ENCODE measurements at places on chromosomes 2 and 18.

GRCh38 chr18:62054929-62055498 is 131.8 kb downstream of the PIGN start:
- H3K27me3 ChIP-seq, result no peaks in the 10 kb centered on the region
- H3K36me3 ChIP-seq, result peaks cover 1% of the 10 kb centered on the region
- H3K4me1 ChIP-seq, result no peaks in the 10 kb centered on the region
- no peak overlapping the region for H3K4me3 ChIP-seq
- H3K27ac ChIP-seq, result no peak overlapping the region

GRCh38 chr2:141610564-141611175 is 520.1 kb downstream of the LRP1B start:
- H3K27ac ChIP-seq, result no peak overlapping the region
- no peak for DNase-seq
- no peaks in the 10 kb centered on the region for H3K4me1 ChIP-seq
- H3K27me3 ChIP-seq, result no peaks in the 10 kb centered on the region

GRCh38 chr2:200461846-200462710 is 47.8 kb downstream of the KCTD18 start:
- H3K4me3 ChIP-seq, result no peak overlapping the region
- H3K4me1 ChIP-seq, result no peaks in the 10 kb centered on the region
- no peak overlapping the region for H3K27ac ChIP-seq
- no peak for DNase-seq
- peaks cover 10% of the 10 kb centered on the region for H3K36me3 ChIP-seq
- H3K27me3 ChIP-seq, result no peaks in the 10 kb centered on the region

DNA sequence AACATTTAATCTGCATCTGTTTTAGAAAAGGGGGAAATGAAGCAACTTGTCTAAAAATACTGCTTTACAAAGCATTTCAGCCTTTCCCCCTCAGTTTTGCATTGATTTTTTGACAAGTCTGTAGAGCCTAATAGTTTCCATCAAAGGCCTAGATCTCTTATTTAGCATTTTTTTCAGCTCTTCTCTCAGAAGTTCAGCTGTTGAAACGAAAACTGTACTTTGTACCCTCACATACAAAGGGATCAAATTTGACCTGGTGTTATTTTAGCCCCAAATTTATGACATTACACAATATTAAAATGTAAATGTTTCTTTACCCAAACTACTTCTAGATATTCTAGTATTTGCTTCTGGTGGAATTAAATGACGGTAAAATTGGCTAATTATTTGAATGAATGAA is 13.0 kb downstream of the YPEL5 start:
- no peaks in the 10 kb centered on the region for H3K27me3 ChIP-seq
- H3K36me3 ChIP-seq, result peaks cover 13% of the 10 kb centered on the region
- peaks cover 4% of the 10 kb centered on the region for H3K4me1 ChIP-seq
- no peak overlapping the region for H3K4me3 ChIP-seq
- no peak overlapping the region for H3K27ac ChIP-seq

- H3K36me3 ChIP-seq, result peaks cover 5% of the 10 kb centered on the region
- H3K27me3 ChIP-seq, result no peaks in the 10 kb centered on the region
- H3K27ac ChIP-seq, result no peak overlapping the region
- H3K4me3 ChIP-seq, result no peak overlapping the region
- DNase-seq, result no peak
These were observed 41.5 kb downstream of the BIN1 start for GRCh38 chr2:127065299-127065939.

DNA sequence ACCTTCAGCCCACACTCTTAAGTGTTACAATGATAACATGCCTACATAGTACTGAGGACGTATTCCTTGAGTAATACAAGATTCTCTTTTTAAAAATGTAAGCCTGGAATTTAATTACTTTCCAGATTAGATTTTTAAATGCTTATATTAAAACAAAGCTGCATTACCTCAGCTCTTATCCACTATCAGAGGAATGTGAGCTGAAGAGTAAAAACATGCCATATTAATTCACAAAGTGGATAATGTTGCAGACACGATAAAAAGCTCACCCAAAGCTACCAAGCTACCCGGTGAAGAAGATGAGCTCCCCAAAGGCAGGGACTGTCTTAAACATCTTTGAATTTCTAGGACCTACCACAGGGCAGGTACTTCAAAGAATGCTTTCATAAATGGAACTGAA is 107.8 kb downstream of the NOL10 start:
- H3K4me1 ChIP-seq, result peaks cover 6% of the 10 kb centered on the region
- H3K27me3 ChIP-seq, result no peaks in the 10 kb centered on the region
- no peak overlapping the region for H3K27ac ChIP-seq
- no peak for DNase-seq
- H3K36me3 ChIP-seq, result peaks cover 17% of the 10 kb centered on the region

DNA sequence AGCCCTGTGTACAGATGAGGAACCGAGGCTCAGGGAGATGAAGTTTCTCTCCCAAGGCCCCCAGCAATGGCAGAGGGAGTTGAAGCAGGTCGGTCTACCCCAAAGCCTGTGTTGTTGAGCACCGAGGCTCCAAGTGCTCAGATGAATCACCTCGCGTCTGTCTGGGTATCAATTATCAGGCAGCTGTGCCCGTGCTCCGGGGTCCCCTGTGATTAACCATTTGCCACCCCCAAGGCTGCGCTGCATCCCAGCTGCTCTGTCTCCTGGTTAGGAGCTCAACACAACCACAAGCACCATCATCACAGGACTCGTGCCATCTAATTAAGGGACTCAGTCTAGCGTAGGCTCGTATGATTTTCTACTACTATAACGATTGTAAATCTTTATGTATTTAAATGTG is 27.1 kb downstream of the LIPG start:
- H3K27ac ChIP-seq, result no peak overlapping the region
- no peak overlapping the region for H3K4me3 ChIP-seq
- H3K4me1 ChIP-seq, result no peaks in the 10 kb centered on the region
- DNase-seq, result no peak

GRCh38 chr2:106175086-106175850 is 18.8 kb downstream of the UXS1 start:
- H3K27ac ChIP-seq, result no peak overlapping the region
- DNase-seq, result no peak
- H3K4me1 ChIP-seq, result peaks cover 8% of the 10 kb centered on the region
- H3K36me3 ChIP-seq, result no peaks in the 10 kb centered on the region
- H3K4me3 ChIP-seq, result no peak overlapping the region

DNA sequence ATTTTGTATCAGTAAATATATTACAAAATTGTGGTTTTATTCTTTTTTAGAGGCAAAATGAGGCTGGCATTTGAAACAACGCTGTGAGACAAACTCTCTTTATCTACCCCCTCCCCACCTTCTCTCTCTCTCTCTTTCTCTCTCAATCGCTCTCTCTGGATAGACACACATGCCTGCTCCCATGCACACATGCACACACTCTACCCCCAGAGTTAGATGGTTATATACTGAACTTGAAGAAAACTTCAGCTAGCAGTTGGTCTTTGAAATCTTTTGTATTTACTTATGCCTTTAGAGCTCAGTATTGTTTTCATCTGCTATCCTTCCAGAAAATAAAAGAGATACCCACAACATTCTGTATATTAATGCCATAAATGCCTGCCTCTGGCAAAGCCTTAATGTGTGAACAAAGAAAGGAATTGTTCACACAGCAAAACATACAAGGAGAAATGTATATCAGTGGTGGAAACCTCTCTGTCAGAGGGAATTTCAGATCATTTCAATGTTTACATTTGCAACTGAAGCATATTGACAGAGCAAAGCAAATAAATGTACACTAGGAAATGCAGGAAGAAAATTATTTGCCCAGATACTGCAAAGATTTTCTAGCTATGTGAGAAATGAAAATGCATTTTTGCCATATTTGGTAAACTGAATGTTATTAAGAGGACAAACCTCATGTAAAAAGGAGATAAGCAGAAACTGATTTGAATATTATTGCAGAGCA is 217.0 kb upstream of the UBE2E3 start:
- no peaks in the 10 kb centered on the region for H3K36me3 ChIP-seq
- H3K4me3 ChIP-seq, result no peak overlapping the region
- no peaks in the 10 kb centered on the region for H3K27me3 ChIP-seq
- DNase-seq, result no peak
- no peak overlapping the region for H3K27ac ChIP-seq
- no peaks in the 10 kb centered on the region for H3K4me1 ChIP-seq

DNA sequence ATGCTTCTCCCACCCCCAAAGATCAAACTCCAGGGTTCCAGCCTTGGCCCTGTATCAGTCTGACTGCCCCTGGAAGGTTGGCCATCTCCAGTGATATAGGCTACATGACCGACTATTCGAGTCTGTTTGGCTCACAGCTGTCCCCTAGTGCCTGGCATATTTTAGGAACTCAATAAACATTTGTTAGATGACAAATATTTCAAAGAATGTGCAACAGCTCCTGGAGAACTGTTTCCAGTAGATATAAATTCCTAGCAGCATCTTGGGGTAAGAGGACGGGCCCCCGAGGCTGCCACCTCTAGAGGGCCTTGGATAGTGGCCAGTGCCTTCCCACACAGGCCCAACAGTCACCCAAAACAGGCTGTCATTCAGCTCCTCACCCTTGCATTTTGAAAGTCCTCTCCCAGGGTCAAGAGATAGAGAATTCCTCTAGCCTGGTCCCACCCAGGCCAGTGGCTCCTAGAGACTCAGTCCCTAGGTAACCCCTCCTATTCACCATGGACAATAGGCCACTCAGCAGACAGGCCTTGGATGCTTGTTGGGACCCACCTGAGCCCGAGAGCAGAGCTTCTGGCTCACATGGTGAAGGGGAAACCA is 45.1 kb upstream of the ATP6V1B1 start:
- peaks cover 5% of the 10 kb centered on the region for H3K4me1 ChIP-seq
- DNase-seq, result no peak
- no peak overlapping the region for H3K4me3 ChIP-seq
- H3K36me3 ChIP-seq, result no peaks in the 10 kb centered on the region
- peaks cover 92% of the 10 kb centered on the region for H3K27me3 ChIP-seq

- no peaks in the 10 kb centered on the region for H3K4me1 ChIP-seq
- no peak overlapping the region for H3K27ac ChIP-seq
- H3K27me3 ChIP-seq, result peaks cover 20% of the 10 kb centered on the region
- no peaks in the 10 kb centered on the region for H3K36me3 ChIP-seq
- no peak for DNase-seq
These were observed 10.3 kb upstream of the ZBTB7C start for GRCh38 chr18:48419277-48420022.

DNA sequence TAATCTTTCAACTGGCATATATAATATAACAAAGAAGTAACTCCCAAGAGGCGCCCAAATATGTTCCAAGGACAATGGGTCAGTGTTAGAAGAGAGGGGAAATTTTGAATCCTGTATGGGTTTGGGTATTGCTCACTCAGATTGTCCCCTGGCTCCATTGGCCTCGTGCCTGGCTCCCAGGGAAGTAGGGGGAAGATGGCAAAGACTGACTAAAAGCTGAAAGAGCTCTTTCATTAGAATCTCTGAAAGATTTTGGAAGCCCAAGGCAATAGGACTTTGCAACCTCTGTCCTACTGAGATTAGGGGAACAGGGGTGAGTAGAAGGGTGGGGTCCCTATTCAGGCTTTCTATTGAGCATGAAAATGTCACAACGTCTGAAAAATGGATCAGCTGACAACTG is 1272.8 kb upstream of the ZEB2 start:
- no peak overlapping the region for H3K4me3 ChIP-seq
- H3K27me3 ChIP-seq, result no peaks in the 10 kb centered on the region
- H3K36me3 ChIP-seq, result no peaks in the 10 kb centered on the region

DNA sequence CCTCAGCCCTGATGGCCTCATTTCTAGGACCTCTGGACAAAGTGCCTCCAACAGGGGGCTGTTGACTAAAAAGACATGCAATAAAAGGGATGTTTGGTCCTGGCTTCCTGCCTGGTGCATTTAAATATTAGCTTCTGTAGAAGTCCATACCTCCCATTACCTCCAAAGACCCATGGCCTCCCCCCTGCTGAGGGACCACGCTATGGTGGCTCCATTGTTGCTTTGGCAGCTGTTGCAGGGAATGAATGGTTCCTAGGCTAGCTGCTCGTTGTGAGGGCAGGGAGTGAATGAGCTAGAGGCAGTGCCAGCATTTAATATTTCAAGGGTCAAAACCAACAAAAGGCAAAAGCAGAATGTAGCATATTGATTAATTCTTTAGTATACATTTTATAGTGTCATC is 285.9 kb downstream of the SLC8A1 start:
- H3K27me3 ChIP-seq, result no peaks in the 10 kb centered on the region
- DNase-seq, result no peak

- no peak overlapping the region for H3K27ac ChIP-seq
- H3K4me1 ChIP-seq, result peaks cover 3% of the 10 kb centered on the region
- DNase-seq, result no peak
These were observed 4.3 kb downstream of the POLR2D start for GRCh38 chr2:127853671-127854070.

DNA sequence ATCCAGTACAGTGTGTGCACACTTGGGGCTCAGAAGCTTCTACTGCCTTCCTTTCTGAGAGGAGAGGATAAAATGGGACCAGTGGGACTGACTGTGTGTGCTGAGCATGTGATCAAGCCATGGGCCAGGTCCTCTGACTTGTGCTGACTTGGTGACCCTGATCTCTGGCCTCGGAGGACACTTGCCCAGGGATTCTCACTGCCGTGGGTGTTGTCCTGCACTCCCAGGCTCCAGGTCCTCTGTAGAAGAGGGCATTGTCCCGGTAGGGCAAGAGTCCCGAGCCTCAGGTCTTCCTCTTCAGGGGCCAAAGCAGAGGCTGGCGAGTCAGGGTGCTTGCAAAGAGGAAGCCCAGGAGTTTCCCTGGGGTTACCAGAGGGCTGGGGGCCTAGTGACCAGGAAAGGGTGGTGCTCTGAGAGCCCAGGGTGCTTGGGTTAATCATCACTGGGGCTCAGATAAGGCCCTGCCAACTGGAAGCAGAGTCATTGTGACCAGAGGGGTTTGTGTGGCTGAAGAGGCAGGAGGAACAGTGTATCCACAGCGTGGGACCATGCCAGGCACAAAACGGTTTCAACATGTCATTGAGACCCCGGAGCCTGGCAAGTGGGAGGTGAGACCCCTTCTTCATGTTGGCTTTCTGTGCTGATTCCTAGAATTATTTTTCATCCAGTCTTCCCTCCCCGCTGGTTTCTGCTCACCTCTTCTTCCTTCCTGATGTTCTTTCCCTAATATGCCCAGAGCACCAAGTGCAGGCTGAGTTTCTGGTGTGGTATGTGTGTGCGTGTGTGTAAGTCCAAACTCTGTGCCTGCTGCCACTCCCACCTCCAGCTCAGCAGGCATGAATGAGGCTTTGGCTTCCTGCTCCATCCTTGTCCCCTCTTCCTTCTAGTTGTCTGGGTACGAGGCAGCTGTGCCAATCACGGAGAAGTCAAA is at the start of gene GCKR:
Gene GCKR (plus strand): TSS at position 483 of the 931 bp plus-strand sequence. CDS start 66 bp downstream, at position 549.
- no peaks in the 10 kb centered on the region for H3K27me3 ChIP-seq
- peak; percentile 69 for DNase-seq
- no peaks in the 10 kb centered on the region for H3K36me3 ChIP-seq
- peaks cover 20% of the 10 kb centered on the region for H3K4me1 ChIP-seq
